ENCODE measurements at places on chromosomes 1 and 21.
A peak's percentile ranks its signal among the peaks of the same experiment; 100 is the strongest.

- no peak for DNase-seq
Measured at GRCh38 chr1:51289676-51290488, 40.5 kb downstream of the TTC39A start.

- no peak for DNase-seq
Measured at GRCh38 chr21:29205988-29206387, 75.5 kb downstream of the MAP3K7CL start.

- DNase-seq: no peak
Measured at GRCh38 chr1:112297536-112297935, 98.5 kb upstream of the CTTNBP2NL start.

GRCh38 chr1:90204023-90204590 is 209.2 kb downstream of the ZNF326 start:
- no peak for DNase-seq

DNA sequence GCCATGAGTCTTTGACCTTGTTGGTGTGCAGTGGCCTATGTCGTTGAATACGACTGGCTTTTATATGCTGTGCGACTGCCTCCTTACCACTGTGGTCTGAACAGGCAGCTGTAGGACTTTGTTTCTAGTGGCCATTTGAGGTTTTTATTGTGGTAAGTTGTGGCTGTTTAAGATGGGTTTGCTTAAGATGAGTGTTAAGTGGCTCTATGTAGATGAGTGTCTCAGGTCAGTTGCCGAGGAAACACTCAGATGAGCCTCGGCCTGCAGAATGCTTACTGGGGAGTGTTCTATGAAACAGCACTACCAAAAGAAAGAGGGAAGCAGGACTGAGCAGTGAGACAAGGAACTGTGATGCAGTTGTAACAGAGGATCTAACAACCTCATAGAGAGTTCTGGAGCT is 14.9 kb upstream of the CD1C start:
- no peak for DNase-seq

GRCh38 chr1:197198911-197199310 is 52.4 kb upstream of the ASPM start:
- DNase-seq: no peak

GRCh38 chr1:214565310-214565709 is 13.9 kb upstream of the PTPN14 start:
- no peak for DNase-seq

- DNase-seq: peak; percentile 48
Measured at GRCh38 chr1:1080122-1080757, 6.1 kb upstream of the RNF223 start.

GRCh38 chr1:109641078-109641740 is 14.7 kb upstream of the GSTM4 start:
- DNase-seq: no peak

GRCh38 chr1:230825761-230826160 is 42.6 kb downstream of the C1orf198 start:
- no peak for DNase-seq

DNA sequence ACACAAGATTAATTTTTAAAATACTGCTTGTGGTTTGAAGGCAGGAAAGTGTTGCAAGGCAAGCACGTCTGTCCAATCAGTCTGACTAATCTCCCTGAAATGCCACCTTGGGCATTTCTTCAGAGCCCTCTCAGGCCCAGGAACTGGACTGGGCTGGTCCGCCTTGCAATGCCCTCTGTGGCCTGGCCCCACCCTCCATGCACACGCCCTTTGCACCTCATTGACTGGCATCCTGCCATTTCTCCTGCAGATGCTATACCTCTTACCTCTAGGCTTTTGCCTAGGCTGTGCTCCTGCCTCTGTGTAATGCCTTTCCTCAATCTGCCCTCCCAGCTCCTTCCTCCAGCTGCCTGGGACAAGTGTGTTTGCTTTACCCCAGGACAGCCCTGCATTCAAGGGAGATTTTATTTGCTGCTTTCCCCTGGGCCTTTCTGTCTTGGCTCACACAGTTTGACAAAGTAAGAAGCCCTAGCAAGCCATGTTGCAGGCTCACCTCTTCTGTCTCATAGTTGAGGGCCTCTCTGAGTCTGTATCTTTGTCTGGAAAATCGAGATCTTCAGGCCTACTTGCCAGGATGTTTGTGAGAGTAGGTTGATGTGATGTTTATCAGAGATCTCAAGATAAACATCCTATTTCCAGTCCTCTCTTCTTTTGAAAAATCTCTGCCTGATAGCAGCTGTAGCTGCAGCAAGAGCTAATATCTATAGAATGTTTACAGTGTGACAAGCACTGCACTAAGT is 149.2 kb upstream of the JUN start:
- peak; percentile 26 for DNase-seq

DNA sequence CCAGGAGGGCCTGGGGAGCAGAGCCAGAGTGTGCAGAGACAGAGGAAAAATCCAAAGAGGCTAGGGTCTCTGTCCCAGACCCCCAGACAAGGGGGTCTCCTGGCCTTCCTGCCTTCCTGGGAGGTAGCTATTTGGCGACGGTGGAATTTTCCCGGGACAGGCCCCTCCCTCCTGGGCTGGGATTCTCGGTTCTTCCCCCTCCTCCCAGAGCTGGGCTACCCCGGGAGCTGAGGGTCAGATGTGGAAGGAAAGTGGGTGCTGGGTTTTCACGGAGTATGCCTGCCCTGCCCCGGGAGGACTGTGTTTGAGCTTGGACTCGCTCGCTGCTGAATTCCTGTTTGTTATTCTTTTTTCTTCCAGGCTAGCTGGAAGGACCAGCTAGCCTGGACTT is 759 bp downstream of the AMPD2 start:
- no peak for DNase-seq

GRCh38 chr1:37612186-37612585 is 16.4 kb upstream of the GNL2 start:
- no peak for DNase-seq

GRCh38 chr1:101194746-101195145 is 42.1 kb upstream of the S1PR1 start:
- no peak for DNase-seq

GRCh38 chr1:23448846-23449245 is 24.3 kb upstream of the TCEA3 start:
- no peak for DNase-seq

- DNase-seq: no peak
Measured at GRCh38 chr1:65505547-65506300, 85.3 kb downstream of the LEPR start.

DNA sequence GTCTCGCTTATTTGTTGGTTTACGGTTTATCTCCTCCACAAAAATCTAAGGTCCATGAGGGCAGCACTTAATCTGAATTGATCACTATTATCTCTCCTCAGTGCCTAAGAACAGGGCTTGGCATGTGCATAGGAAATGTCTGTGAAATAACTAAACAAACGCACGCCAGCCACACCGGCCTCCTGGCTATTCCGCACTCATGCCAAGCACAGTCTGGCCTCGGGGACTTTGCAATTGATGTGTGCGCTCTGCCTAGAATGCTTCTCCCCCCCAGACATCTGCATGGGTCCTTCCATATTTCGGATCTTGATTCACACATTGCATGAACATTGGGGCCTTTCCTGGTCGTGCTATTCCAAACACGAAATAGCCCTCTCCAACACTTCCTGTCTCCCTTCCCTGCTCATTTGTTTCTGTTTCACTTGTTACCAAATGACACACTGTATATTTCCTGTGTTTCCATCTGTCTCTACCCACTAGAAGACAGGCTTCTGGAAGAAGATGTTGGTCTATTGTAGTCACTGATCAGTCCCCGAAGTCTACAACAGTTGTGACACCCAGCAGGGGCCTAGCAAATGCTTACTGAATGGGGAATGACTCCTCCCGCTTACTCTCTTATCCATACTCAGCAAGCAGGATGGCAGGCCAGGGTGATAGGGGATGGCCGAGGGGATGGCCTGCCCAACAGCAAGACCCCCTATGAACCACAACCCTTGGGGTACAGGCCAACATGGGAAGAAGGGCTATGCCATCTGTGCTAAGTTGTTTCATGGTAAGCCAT is 93.9 kb downstream of the GLIS1 start:
- no peak for DNase-seq

DNA sequence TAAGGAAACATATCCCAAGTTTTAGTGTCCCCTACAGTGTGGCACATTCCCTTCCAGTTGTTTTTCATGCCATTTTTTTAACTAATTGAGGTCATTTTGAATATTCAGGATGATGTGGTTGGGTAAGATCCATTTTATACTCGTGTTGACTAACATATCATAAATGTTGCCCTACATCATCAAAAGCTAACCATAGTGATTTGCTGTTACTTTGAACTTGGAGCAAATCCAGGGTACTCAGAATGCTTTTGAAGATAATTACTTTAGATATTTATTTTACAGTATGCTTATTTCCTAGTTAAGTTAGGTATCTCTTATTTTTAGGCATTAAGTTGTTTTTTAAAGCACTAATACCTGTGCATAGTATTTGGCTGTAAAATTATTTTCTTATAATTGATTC is 57.8 kb downstream of the DYRK1A start:
- DNase-seq: no peak

DNA sequence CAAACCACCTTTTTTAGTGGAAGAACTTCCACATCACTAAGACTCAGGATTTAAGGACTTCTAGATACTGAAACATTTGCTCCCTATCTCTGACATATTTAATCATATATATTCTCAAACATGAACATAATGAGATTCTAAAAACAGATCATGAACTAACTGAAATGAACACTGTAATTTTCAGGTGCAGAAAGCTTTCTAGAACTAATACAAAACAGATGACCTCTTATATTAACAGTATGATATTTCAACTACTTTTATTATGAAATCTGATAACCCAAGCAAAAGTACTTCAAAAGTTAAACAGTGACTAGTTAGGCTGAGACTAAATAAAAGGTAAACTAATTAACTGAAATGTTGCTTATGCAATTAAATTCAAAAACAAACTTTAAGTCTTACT is 157.5 kb downstream of the COP1 start:
- DNase-seq: no peak

- no peak for DNase-seq
Measured at GRCh38 chr21:45543710-45544448, 1.6 kb upstream of the SLC19A1 start.

GRCh38 chr1:211683396-211684297 is 8.2 kb upstream of the NEK2 start:
- no peak for DNase-seq

GRCh38 chr1:57232500-57232899 is 191.4 kb downstream of the DAB1 start:
- no peak for DNase-seq

DNA sequence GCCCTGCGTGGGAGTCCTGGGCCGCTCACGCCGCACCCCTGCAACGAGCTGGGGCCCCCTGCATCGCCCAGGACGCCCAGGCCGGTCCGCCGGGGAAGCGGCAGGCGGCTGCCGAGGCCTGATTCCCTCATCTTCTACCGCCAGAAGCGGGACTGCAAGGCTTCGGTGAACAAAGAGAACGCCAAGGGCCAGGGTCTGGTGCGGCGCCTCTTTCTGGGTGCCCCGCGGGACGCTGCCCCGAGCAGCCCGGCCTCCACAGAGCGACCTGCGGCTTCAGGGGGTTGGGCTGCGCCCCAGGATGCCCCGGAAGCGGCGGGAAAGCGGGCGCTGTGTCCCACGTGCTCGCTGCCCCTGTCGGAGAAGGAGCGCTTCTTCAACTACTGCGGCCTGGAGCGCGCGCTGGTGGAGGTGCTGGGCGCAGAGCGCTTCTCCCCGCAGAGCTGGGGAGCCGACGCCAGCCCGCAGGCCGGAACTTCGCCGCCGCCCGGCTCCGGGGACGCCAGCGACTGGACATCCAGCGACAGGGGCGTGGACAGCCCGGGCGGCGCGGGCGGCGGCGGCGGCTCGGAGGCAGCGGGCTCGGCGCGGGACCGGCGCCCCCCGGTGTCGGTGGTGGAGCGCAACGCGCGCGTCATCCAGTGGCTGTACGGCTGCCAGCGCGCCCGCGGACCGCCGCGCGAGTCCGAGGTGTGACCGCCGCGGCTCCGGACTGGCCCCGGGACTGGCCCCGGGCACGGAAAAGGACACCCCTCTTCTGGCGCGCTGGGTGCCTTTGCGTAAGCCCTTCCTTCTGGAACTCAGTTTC is 2.7 kb downstream of the FAM110D start:
- peak; percentile 27 for DNase-seq

- DNase-seq: no peak
Measured at GRCh38 chr1:173329726-173330125, 122.6 kb upstream of the TNFSF4 start.

- DNase-seq: peak; percentile 50
Measured at GRCh38 chr1:24555591-24556413, at the start of gene NCMAP. NCMAP (plus strand) TSS chr1:24556087; CDS start chr1:24595431, 39,344 bp downstream.

DNA sequence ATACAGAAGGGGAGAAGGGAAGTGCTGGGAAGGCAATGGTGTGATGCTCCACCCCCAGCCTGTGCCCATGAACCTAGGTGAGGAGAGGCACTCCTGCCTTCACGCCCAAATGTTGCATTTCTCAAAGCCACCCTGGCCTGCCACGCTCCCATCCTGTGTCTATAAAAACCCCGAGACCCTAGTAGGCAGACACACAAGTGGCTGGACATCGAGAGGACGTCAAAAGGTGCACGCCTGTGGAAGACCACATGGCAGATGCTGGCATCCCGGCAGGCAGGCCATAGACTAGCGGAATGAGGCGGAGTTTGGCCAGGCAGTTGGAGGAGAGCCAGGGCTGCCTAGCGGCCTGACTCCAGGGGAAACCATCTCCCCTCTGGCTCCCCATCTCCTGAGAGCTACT is 1168.5 kb upstream of the ADGRL2 start:
- DNase-seq: no peak

- no peak for DNase-seq
Measured at GRCh38 chr21:35753308-35753707, 307.0 kb downstream of the SETD4 start.

GRCh38 chr21:38175306-38175705 is 81.5 kb upstream of the KCNJ15 start:
- no peak for DNase-seq

DNA sequence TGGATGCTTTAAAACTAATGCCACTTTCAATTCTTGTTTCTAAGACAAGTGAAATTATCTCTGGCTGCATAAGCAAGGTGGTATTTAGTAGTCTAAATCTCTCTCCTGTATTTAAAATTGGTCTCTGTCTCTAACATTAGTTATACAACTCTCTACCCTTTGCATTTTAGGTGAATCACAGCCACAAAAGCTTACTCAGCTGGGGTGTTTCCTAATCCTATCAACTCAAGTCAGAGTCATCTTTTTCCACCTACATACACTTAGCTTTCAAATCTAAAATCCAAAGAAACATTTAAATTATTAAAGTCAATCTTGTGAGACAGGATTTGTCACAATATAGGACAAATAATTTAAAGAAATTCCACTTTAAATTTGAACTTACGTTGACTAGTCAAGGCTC is 255.1 kb upstream of the CXADR start:
- no peak for DNase-seq

DNA sequence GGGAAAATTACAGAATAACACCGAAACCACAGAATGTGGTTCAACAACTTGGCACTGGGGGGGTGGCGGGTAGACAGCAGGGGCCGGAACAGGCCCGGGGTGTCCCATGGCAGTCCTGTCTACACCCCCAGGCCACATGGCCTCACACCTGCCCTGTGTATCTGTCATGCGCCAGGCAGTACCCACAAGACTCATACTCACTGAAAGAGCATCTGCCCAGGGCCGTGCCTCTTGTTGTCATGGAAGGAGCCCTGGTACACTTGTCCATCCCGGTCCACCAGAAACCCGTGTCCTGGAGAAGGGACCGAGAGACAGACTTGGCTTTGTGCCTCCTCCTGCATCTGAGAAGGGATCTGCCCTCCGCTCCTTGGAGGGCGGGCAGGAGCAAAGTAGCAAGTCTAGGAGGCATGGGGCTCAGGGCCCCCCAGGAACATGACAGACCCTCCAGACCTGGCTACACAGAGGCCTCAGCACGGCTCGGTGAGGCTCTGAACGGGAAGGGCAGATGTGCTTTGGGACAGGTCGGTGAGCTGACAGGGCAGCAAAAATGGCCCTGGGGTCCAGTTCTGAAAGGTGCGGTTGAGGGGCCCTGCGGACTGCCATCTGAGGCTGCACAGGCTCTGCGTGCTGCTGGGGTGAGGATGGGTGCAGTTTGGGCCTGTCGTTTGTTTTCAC is 5.6 kb downstream of the MORN1 start:
- DNase-seq: no peak

Data from NCI-H1417 (cell line).